ENCODE measurements at places on chromosomes 3 and 15. TPM values are rescaled to one million over a fixed set of nuclear protein-coding genes. Genes with fewer than 3 reads are reported as not detected.

Gene MKRN3
- 0.11 TPM for total RNA-seq

Gene TPRG1
- 2.0 TPM for total RNA-seq

Gene ACKR4
- not detected for total RNA-seq

Gene GCSAM
- total RNA-seq, result not detected

Gene GRM7
- total RNA-seq, result not detected

Gene SEMA3B
- total RNA-seq, result 14.9 TPM

Gene APOD
- total RNA-seq, result not detected

Gene CX3CR1
- not detected for total RNA-seq

Gene ECE2
- not detected for total RNA-seq

Gene SLC28A2
- total RNA-seq, result not detected

Gene DUOXA1
- 23.2 TPM for total RNA-seq

Gene SEMA5B
- not detected for total RNA-seq

Gene ADCY5
- 0.87 TPM for total RNA-seq

Gene CCDC13
- 0.11 TPM for total RNA-seq

Gene CPN2
- total RNA-seq, result not detected

Gene ACVR2B
- 7.0 TPM for total RNA-seq

Gene NR1I2
- total RNA-seq, result not detected

Gene FOXB1
- total RNA-seq, result 0.39 TPM

Gene PLAAT1
- total RNA-seq, result not detected

Gene GPR149
- not detected for total RNA-seq

Gene CCNL1
- 140 TPM for total RNA-seq

Gene CKMT1A
- 2.3 TPM for total RNA-seq

Gene AAGAB
- 44.5 TPM for total RNA-seq

Gene ADGRG7
- 0.39 TPM for total RNA-seq

Data from placental epithelial cell (primary cell).